ENCODE measurements at places on chromosomes 11 and 22.

- no peak for DNase-seq
Measured at GRCh38 chr11:34238533-34238932, 119.3 kb downstream of the ABTB2 start.

- DNase-seq = no peak
Measured at GRCh38 chr22:38869663-38870062, 2.4 kb downstream of the CBX6 start.

- DNase-seq = no peak
Measured at GRCh38 chr11:121929581-121929980, 186.4 kb downstream of the BLID start.

GRCh38 chr22:26548984-26549383, 36.7 kb upstream of the TFIP11 start:
- no peak for DNase-seq

- DNase-seq = peak; percentile 37
Measured at GRCh38 chr22:40176921-40177737, 596 bp upstream of the TNRC6B start.

All from GM13976 (cell line).